Stimulated activated naive CD4-positive, alpha-beta T cell treated with Interleukin-2 at 50 U/mL for 16 hours (primary cell): ENCODE measurements at places on chromosomes 2 and 18.

DNA sequence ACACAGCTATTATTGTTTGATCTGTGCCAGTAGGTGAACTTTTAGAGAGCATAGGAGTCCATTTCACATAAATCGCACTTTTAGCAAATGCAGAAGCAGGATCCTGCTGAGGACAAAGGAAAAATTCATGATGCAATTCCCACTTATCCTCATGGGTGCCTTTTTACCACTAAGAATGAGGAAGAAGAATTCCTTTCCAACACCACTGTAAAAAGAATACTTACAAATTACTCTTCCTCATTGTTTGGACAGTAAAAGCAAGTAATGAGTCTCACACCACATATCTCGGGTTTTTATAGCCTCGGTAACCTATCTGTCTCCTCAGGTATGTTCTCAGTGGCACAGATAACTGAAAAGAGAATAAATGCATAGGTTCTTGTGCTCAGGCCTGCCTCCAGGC lies 238.5 kb downstream of the MTX2 start:
- DNase-seq, result no peak

DNA sequence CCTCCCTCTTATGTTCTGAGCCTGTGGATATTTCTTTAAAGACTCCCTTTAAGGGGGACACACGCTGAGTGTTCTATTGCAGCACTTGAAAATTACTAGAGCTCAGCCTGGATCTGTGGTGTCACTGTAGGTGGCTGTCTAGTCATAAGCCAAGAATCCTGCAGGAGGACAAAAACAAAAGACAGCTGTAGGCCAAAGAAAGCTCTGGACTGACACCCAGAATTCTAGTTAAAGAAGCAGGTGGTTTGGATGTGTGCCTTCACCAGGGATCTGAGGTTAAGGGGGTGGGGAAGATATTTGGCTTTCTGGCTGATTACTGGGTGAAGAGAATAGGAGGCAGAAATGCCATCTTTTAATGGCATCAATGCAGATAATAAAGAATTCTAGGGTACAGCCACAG lies 842.5 kb upstream of the NXPH2 start:
- DNase-seq, result no peak

DNA sequence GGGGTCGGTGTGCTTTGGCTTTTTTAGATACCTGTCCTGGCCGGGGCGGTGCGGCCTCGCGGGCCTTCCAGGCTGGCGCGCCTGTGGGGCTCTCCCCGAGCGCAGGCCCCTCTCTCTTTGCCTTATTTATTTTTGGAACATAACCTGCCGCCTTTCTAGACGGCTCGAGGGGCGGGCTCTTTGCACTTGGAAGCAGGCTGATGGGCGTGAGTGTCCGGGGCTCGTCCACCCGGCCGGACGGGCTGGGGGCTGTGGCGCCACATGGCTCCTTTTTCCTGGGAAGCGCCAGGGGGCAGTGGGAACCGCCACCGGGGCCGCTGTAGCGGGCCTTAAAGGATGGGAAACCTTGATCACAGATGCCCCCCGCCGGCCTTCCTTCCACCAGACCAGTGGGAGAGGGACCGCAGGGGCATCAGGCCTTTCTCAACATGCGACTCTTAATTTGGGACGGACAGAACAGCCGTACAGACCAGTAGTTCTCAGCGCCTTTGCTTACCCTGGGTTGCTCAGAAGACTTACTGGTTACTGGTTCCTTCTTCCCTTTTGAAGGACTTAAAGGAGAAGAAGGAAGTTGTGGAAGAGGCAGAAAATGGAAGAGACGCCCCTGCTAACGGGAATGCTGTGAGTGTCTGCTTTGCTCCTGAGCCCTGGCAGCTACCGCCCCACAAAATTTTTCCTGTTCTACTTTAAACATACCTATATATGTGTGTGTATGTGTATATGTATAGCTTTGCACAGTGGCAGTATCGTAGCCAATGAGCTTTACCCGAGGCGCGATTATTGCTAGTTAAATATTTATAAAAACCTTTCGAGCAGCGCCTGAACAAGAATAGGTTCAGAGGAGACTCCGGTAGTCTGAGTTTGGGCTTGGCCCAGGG lies 2.7 kb downstream of the PTMA start:
- DNase-seq, result no peak

DNA sequence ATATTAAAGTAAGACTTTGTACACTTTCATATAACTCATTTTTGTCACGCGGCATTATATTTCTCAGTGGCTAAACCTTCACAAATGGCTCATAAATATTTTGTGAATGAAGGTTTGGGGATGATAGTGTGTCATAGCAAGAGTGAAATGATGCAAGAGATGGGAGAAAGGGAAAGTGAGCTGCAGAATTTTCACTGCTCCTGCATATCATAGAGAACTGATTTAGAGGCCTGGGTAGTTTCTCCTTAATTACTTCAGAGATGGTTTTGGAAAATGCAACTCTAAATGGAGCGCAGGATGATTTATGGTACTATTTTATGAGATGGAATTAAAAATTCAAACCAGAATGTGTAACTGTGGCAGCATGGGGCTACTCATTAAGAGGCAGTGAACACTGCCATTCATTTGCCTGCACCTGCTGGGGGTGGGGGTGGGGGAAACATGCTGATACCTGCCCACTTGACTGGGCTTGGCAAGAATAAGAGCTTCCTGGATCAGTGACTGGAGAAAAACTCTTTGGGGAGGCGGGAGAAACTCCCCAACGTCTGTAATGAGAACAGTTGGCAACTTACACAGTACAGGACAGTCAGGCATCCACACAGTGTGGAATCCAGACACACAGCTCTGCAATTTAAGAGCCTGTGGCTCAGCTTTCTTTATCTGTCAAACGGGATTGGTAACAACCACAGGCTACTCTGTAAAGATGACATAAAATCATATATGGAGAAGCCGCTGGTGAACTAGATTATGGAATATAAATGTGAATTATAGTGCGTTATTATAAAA lies 941.9 kb downstream of the SLC4A3 start:
- DNase-seq, result no peak

- no peak for DNase-seq
Measured at GRCh38 chr18:8814206-8814605, 108.8 kb downstream of the MTCL1 start.
